RKO (cell line): ENCODE measurements at places on chromosomes 7 and 10.

GRCh38 chr7:41832941-41833340 is 130.1 kb upstream of the INHBA start:
- DNase-seq: no peak

- DNase-seq: no peak
Measured at GRCh38 chr10:117674646-117675045, 132.1 kb downstream of the EMX2 start.

GRCh38 chr10:72108830-72109635 is 20.7 kb upstream of the SPOCK2 start:
- DNase-seq: no peak

- DNase-seq: no peak
Measured at GRCh38 chr10:112360308-112361270, 13.3 kb upstream of the ACSL5 start.
